8988T (cell line): ENCODE measurements at places on chromosomes 2 and 18.
A peak's percentile ranks its signal among the peaks of the same experiment; 100 is the strongest.

GRCh38 chr2:215933151-215933550 is 80.2 kb downstream of the MREG start:
- DNase-seq, result no peak

- no peak for DNase-seq
Measured at GRCh38 chr18:36335476-36336279, 38.2 kb downstream of the FHOD3 start.

- DNase-seq, result no peak
Measured at GRCh38 chr18:25739376-25739775, 351.0 kb downstream of the SS18 start.

DNA sequence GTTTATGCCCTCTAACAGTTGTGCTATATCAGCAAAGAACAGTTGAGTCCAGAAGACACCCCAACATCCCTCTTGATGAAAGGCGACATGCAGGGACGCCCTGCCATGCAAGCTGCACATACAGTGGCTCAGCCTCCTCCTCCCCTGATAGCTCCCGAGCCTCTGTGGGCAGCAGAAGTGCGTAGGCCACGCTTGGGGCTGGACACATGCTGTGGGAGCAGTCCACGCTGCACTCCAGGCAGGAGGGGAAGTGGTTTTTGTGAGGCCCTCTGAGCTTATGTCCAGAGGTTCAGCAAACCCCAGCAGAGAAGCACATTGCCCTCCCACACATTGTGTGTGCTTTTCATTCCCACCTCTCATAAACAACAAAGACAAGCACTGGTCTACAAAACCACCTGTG is 162.1 kb downstream of the SEPTIN10 start:
- no peak for DNase-seq

DNA sequence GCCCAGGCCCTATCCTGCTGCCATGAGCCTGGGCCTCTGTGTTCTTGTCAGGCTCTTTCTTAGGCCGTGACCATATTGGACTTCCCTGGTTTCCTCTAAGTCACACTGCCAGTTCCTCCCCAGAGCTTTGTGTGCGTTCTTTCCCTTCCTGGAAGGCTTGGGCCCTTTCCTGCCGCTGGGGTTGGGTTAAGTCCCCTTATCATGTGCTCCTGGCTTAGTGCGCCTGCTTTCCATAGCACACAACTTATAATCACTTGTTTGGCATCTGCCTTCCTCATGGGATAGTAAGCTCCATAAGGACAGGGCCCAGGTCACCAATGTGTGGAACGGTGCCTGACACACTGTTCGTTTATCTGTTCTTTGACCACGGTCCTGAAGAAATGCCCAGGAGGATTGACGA is 31.3 kb downstream of the NIFK start:
- no peak for DNase-seq

GRCh38 chr18:35949090-35949489 is 23.4 kb upstream of the RMP24 start:
- no peak for DNase-seq

- no peak for DNase-seq
Measured at GRCh38 chr2:54768772-54769428, 45.4 kb downstream of the EML6 start.

GRCh38 chr18:78107363-78107762 is 857.7 kb downstream of the GALR1 start:
- no peak for DNase-seq

DNA sequence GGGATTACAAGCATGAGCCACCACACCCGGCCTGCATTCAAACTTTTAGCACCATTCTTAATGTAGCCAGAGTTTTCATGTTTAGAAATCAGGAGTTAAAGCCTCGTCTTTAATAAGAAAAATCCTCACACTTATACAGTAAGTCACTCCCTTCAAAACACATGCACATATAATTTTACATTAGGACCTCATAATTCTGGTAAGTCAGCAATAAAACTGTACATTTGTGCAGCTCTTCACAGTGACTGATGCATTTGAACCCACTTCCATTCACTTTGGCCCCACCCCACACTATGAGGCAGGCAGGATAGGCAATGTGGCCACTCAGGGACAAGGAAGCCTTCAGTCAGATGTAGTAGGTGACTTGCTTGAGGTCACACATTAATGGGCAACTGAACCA is 141.7 kb upstream of the SIX3 start:
- no peak for DNase-seq

DNA sequence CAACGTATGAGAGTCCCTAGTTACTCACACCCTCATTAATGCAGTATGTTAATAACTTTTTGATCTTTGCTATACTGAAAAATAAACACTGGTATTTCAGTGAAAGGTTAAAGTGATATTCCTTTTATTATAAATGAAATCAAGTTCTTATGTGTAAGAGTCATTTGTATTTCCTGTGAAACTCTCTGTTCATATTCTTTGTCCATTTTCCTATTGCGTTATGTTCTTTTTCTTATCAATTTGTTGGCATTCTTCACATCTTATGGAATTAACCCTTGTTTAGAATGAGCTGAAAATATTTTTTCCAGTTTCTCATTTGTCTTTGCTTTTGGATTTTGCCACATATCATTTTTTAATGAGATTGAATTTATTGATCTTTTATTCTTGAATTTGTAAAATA is 44.8 kb downstream of the NDUFAF7 start:
- no peak for DNase-seq

DNA sequence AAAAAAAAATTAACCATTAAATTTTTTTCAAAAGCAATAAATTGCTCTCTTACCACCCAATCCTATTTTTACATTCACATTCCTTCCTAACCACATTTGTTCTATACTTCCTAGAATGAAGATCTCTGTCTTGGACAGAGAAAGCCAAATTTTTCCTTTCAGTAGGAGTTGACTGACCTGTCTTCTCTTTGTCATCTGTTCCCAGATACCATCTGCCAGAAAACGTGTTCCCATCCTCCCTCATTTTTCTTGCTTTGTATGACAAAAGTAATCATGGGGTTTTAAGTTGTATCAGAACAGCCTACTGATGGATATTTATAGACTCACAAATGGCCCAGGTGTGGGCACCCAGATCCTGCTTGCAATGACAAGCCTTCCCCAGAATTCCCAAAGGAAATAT is 182.1 kb downstream of the CYP26B1 start:
- DNase-seq, result no peak

GRCh38 chr2:90221300-90221651 is 1529.8 kb downstream of the RPIA start:
- no peak for DNase-seq

- no peak for DNase-seq
Measured at GRCh38 chr18:62811674-62812073, 96.3 kb downstream of the PHLPP1 start.

GRCh38 chr2:218540015-218540414 is 28.1 kb downstream of the USP37 start:
- DNase-seq, result no peak

DNA sequence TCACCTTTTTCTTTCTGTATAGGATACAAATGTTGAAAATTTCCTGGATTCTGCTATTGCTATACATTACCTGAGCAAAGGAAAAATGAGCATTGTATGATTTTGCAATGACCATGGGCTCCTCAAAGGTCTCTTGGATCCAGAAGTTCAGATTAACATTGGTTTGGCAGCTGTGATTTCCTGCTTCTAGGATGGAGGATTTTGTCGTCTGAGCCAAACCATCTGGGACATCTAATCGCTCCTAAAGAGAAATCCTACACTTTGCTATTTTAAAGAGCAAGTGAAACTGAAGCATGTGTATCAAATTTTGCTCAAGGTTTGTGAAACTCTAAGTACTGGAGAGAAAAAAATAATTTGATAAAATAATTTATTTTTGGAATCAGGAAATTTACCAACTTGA is 115.1 kb upstream of the ST6GAL2 start:
- no peak for DNase-seq

DNA sequence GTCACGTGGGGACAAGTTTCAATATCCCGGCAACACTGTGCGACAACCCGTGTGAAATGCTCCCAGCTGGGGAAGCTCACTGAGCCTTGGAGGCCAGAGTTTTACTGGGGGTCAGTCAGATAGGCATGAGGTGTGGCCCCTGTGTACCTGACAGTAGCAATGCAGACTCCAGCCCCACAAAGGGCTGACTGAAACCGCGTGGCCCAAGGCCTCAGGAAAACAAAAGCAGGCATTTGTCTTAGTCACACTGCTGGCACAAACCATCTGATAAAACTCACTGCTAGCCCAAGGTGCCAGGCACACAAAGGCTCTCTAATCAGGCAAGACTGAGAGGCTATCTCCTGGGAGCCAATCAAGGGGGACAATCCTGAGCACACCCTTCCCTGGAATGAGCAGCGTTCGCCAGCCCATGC is 786.6 kb upstream of the RAB6C start:
- no peak for DNase-seq

DNA sequence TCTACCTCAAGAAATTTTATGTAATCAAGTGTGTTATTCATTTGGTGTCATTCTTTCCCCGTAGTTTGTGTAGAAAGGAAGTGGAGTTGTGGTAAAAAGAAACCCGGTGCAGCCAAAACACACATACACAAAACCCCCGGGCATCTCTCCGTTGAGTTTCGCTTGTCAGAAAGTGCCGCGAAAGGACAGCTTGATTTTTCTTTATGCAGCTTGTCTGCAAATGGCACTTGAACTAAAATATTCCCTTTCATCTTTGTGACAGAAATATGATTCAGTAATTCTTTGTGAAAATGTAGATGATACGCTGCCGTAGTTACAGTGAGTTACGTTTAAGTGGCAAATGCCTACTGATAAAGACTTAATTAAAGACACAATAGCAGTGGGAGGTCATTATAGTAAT is 268.8 kb upstream of the SPRED2 start:
- no peak for DNase-seq

DNA sequence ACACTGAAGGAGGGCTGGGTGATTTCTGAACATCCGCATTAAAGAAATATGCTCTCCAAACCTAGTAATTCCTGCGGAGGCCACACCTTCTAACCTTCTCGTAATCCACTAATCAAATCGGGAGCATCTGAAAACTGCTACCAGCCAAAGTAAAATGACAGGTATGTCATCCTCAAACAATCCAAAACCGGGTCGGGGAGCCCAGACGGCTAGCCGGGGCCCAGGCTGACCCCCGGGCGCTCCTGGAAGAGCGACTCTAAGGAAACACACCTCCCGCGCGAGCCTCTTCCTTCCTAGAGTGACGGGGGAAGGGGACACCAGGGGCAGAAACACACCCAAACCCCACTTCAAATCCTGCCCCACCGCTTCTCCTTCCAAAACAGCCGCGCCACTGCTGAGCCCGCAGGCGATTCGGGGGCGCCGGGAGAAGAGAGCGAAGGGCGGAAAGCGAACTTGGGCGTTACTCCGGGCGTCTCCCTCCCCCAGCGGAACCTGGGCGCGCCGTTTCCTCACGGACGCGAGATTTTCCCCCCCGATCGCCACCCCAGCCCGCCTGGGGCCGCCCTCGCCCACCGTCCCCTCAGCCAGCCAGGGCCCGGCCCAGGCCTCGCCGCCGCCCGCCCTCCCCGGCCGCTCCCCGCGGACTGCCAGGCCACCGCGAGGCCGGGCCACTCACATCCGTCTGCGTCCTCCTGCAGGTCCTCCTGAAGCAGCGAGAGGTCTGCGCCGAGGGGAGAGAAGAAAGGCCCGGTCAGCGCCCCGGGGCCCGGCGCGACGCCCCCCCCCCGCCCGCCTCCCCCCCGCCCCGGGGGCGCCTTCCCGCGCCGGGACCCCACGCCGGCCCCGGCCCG is 584 bp downstream of the PPP4R1 start:
- peak; percentile 56 for DNase-seq

- DNase-seq, result no peak
Measured at GRCh38 chr18:14928396-14928795, 180.4 kb downstream of the ANKRD30B start.

GRCh38 chr2:178088774-178089270 is 16.2 kb upstream of the PDE11A start:
- no peak for DNase-seq

- no peak for DNase-seq
Measured at GRCh38 chr18:3500016-3500415, 50.0 kb downstream of the TGIF1 start.

DNA sequence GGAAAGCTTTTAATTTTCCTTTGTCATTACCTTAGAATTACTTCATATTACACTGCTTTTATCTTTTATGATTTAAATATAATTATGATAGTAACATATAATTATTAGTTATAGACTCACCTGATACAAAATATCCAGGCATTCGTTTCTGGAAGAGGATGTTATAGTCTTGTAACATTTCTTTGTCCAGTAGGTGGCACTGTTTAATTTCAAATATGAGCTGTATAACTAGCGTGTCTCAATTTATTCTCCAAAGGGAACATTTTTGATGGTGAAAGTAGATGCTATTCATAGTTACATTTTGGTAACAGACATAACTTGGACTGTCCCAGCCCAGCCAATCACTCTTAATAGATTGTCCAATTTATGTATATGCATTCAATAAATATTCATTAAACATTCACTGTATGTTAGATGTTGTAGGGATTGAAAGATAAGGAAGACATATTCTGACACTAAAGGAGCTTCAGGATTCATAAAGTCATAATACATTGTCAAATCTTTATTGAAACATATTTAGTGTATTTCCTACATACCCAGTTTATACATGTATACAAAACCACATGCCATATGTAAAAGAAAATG is 19.2 kb downstream of the DAW1 start:
- no peak for DNase-seq

GRCh38 chr2:217790681-217791392 is 212.0 kb downstream of the TNS1 start:
- no peak for DNase-seq

DNA sequence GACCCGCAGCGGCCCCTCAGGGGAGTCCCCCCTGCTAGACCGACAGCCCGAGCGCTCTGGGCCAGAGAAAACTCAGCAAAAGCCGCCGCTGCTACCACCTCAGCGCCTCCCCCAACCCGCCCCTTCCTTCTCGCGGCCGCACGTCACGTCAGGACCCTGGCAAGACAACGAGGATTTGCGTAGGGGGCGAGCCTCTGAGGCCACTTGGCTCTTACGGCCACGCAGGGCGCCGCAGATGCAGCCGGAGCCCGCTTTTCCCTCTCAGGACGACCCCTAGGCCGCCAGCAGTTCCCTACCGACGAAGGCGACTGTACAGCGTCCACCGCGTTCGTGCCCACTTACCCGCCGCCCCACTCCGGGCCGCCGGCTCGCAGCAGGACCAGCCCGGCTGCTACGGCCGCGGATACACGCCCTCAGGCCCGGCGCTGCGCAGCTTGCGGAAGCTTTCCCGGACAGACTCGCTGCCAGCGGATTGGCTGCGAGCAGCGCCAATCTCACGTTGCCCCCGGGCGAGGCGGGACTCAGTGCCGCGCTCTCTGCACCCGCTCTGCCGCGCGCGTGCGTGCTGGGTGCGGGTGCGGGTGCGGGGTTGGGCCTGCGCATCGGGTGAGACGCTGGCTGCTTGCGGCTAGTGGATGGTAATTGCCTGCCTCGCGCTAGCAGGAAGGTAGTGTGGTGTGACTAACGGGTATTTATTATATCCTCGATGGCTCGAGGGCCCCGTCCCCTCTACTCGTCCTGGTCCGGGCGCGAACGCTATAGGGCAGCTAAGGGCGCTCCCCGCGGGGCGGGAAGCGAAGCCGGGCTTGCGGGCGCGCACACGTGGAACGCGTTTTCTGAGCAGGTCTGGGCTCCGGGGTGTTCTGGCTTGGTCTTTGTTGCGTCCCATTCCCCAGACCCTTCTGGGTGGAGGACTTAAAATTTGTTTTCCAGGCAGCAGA is at the start of the genes ORMDL1 and PMS1:
Gene ORMDL1, minus strand, starts transcription at position 413 of the 941 bp plus-strand sequence. CDS start 1,744 bp downstream, outside the sequence.
Gene PMS1, plus strand, starts transcription at position 524 of the 941 bp plus-strand sequence. CDS start 7,360 bp downstream, outside the sequence.
- peak; percentile 69 for DNase-seq
